Colonic mucosa (tissue), 4 donors: ENCODE measurements at places on chromosomes 5 and 9. TPM values are rescaled to one million over a fixed set of nuclear protein-coding genes. Genes with fewer than 3 reads are reported as not detected.
A peak's percentile ranks its signal among the peaks of the same experiment; 100 is the strongest.

DNA sequence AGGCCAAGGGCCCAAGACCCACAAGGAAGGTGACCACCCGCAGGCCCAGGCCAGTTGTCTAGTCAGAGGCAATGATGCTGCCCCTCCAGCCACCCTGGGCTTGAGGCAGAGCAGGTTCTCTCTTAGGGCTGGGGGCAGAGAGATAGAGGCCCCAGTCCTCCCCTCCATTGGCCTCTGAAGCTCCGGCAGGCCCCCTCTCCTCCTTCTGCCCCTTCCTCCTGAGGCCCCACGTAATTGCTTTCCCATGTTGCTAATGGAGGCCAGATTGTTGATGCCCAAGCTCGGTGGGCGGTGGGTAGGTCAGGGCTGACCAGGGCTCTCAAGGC lies 26.6 kb upstream of the ENHO start:
- no peak overlapping the region for H3K27ac ChIP-seq
- no peak for DNase-seq
- no peaks in the 10 kb centered on the region for H3K4me1 ChIP-seq
- H3K36me3 ChIP-seq = no peaks in the 10 kb centered on the region
- H3K27me3 ChIP-seq = no peaks in the 10 kb centered on the region
- H3K4me3 ChIP-seq = no peak overlapping the region

DNA sequence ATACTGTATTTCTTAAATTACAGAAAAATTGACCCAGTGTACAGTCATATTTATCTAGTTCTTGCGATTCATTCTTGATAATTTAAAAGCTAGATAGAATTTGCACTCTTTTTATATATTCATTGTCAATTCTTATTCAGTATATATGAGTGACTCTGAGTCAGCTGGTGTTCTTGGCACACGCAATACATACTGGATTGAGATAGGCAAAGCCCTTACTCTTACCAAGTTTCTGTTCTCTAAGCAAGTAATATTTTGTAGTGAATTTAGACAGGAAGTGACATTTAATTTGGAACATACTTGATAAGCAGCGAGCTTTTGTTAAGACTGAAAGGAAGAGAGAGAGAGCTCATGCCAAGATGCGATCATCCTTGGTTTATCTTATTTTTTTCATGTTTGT lies 57.7 kb downstream of the GPBP1 start:
- DNase-seq = no peak
- H3K27ac ChIP-seq = no peak overlapping the region
- peaks cover 5% of the 10 kb centered on the region for H3K36me3 ChIP-seq

GRCh38 chr9:36470643-36471290 lies 70.7 kb upstream of the RNF38 start:
- no peaks in the 10 kb centered on the region for H3K36me3 ChIP-seq
- peaks cover 4% of the 10 kb centered on the region for H3K4me1 ChIP-seq
- peak overlapping the region; percentile 15 for H3K4me3 ChIP-seq
- DNase-seq = peak; percentile 65
- H3K27me3 ChIP-seq = no peaks in the 10 kb centered on the region

The DTWD2 gene
- 7.5 TPM for total RNA-seq

The C1QTNF2 gene
- total RNA-seq = 0.64 TPM
